ENCODE measurements at places on chromosomes 16 and 17. TPM values are rescaled to one million over a fixed set of nuclear protein-coding genes. Genes with fewer than 3 reads are reported as not detected.

DNA sequence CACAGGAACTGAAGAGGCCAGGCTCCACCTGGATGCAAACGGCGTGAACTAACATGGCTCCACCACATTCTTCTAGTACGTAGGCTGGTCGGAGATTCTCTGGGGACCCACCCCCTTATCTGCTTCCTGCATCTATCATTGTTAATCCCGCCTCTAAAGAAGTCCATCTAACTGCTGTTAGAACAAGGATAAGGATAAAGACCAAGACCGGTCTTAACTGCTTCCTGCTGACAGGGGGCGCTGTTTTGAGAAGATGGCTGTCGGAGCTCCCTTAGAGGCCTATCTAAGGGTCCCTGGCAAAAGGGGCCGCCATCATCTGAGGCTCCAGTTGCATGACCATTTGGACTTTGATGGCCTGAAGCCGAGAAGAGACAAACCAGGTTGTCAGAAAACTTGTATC is 25.8 kb upstream of the TNFSF12 start:
- DNase-seq: no peak

- no peak for DNase-seq
These were observed 879 bp upstream of the ACSF2 start for GRCh38 chr17:50424996-50425681.

- no peak for DNase-seq
These were observed 7.3 kb upstream of the CUEDC1 start for GRCh38 chr17:57962279-57963148.

- DNase-seq: peak; percentile 40
These were observed 12.0 kb downstream of the PHB1 start for GRCh38 chr17:49402706-49403105.

GRCh38 chr16:11072420-11073153 is 128.2 kb downstream of the CLEC16A start:
- no peak for DNase-seq

DNA sequence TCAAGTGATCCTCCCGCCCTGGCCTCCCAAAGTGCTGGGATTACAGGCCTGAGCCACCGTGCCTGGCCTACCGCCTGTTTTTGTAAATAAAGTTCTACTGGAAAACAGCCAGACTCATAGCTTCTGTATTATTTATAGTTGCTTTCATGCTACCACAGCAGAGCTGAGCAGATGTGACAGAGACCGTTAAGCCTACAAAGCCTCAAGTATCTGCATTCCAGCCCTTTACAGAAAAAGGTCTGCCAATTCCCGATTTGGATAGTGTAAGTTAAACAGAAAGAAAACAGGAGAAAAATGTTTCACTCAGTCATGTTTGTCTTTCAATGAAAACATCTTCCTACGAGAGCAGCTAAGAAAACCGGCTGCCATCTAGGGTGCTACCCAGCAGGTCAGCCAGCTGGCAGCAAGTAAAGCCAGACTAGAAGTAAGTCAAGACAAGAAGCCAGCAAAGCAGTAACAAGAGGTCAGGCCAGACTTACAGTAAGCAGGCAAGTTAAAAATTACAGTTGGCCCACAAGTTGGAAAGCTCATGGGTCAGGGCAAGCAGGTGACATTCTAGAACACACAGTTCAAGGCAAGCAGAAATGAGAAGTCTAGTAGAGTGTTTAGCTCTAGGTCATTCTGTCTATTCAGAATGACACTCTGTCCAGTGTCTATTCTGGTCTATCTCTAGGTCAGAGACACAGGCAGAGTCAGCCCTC is 17.7 kb downstream of the NCBP3 start:
- no peak for DNase-seq

- peak; percentile 34 for DNase-seq
These were observed 514 bp downstream of the UBFD1 start for GRCh38 chr16:23557779-23558702.

DNA sequence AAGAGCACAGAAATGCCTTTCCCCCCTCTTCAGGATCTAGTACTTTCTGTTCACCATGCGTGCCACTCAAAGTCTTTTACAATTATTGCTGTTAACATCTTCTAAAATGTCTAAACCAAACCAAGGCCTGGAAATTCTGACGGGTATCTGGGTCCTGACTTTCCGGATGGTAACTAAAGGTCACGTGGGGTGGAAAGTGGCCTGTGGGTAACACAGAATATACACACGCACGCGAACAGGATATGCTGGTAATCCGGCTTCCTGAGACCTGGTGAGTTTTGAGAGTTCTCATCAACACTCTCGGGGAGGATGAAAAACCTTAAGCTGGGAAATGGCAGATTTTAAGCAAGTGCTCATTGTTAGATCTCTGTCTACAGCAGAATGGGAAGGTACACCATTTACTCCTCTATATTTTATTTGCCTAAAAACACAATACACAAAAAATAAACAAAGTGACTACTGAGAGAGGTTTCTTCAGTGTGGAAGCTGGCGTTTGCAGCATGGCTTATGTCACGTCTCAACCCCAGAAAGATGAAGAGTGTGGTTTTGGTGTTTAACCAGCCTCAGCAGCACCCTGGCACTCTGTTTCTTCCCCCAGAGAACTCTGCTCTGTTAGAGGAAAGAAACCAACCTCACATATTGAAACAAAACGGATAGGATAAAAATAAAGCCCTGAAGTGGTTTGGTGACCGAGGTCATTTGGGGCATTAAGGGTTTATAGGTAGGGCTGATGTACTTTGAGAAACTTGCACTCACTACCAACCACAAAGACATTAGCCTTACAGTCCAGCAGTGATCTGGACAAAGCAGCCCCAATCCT is 37.3 kb downstream of the SMG6 start:
- DNase-seq: no peak

The MAPT gene
- polyA plus RNA-seq: 8.2 TPM

The RTN4RL1 gene
- polyA plus RNA-seq: 2.9 TPM

The KRTAP3-1 gene
- polyA plus RNA-seq: not detected

The CCL14 gene
- polyA plus RNA-seq: 40.4 TPM

The PRRT2 gene
- polyA plus RNA-seq: 13.3 TPM

The KRT31 gene
- polyA plus RNA-seq: 2.3 TPM

The NATD1 gene
- 26.4 TPM for polyA plus RNA-seq

Measured in hindlimb muscle (tissue), 1 donor.